Activated CD4-positive, CD25-positive, alpha-beta regulatory T cell treated with anti-CD3 and anti-CD28 coated beads, Interleukin-2, amount 50 U/mL, for 16 hours (primary cell): ENCODE measurements at places on chromosomes 3 and 15.

- no peak for DNase-seq
Observed at GRCh38 chr3:22159004-22159695, 408.1 kb upstream of the ZNF385D start.

DNA sequence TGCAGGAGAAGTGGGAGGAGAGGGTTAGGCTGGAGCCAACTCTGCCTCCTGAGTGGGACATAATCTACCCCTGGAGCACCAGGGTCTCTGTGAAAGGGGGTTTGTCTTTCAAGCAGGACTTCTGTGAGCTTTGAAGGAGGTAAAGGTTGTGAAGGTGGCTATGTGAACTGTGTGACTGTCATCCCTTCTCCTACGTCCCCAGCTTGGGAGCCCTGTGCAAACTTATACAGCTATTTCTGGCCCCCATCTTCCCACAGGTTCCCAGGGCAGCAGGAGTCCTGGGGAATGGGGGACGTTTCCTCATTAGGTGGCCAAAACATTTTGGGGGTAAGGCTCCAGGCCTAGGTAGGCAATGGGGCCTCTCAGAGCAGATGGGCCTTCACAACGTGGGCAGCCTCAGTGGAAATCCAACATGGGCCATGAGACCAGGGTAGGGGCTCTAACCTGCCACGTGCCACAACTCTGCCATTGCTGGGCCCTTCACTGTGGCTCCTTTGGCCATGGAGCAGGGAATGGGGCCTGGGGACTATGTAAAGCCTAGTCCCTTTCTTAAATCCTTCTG, 3.5 kb downstream of the VIPR1 start:
- no peak for DNase-seq

DNA sequence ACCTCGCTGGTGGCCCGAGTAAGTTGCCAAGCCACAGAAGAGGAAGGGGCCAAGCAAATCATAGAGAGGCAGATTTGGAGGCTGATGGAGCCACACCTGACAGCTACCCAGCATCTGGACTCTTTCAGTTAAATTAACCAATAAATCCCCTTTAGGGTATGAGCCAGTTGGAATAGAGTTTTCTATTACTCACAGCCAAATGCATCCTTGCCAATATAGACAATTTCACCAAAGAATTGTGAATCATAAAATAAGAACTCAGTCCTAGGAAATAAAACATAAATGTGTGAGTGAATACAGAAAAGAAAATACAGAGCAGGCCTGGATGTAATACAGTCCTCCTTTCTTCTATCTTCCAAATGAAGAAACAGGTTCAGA, 161.6 kb upstream of the ANKRD28 start:
- DNase-seq: no peak

DNA sequence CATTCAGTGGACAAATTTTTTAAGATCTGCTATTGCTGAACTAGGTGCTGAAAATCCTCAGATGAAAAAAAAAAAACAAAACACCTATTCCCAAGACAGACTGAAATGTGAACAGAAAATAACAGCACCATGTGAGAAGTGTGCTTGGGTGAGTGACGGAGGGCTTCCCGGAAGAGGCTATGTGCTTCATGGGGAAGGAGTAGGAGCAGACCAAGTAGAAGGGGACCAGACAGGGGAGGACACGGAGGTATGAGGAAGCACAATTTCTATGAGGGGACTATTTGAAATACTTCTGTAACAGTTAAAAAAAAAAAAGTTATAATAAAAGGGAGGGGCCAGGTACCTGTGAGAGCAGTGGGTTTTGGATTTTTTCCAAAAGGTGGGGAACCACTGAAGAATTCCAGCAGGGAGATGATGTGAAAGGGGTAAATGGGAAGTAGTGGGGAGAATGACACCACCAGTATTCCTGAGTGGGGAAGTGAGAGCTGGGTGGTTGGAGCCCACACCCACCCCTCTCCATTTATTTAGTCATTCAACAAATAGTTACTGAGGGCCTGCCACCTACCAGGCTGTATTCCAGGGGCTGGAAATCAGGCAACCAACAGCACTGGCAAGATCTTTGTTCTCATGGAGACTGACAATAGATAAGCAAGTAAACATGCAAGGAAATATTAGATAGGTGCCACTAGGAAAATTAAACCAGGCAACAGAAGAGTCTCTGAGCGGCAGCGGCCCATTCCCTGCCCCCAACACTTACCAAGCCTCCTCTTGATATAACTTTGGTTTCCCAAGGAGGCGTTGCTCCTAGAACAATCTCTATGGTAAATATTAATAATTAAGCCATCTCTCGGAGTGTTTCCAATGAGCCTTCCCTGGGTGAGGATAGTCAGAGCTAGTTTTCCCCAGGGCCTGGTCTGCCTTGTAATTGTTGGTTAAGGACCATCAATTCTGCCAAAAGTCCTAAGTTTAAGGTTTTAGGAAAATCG, 3.8 kb upstream of the USP3 start:
- no peak for DNase-seq

GRCh38 chr3:64321747-64322146, 96.5 kb upstream of the PRICKLE2 start:
- no peak for DNase-seq

DNA sequence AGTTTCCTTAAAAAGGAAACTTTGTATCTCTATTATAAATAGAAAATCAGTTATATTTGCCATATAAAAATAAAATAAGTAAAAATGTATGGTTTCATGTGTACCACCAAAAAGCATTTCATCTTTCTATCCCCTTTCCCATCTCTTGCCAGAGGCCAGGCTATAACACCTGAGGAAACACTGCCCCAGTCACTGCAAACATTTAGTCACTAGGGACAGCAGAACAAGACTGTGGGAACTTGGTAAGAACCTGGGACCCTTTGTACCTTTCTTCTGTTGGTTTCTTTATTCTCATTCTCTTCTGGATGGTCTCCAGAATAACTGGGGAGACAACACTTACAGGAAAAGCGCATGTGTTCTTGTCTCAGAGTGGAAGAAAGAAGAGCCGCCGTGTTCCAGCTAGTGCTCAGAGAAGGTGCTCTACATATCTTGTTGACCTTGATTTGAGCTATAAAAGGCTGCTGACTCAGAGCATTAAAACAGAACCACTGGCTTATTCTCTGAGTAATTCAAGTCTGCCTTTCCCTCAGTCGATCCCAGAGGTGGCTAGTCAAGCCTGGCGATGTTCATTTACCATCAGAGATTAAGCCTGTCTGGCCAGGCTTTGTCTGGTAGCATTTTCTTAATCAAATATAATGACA, 361.6 kb downstream of the RBMS3 start:
- DNase-seq: no peak

DNA sequence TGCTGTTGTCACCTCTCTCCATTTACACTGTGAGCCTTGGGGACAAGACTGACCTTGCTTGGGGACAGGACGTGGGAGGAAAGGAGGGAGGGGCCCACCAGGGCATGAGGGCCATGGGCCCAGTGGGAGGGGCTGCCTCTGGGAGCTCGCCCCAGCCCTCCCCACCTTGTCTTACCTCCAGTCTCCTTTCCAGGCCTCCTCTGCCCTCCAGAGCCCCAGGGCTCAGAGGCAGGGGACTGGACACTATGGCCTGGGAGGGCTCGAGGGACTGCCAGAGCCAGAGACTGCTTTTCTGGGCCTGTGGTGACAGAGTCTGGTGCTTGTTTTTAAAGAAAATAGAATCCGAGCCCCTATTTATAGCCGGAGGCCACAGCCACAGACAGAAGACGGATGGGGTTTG, 10.2 kb downstream of the CSPG4 start:
- no peak for DNase-seq

DNA sequence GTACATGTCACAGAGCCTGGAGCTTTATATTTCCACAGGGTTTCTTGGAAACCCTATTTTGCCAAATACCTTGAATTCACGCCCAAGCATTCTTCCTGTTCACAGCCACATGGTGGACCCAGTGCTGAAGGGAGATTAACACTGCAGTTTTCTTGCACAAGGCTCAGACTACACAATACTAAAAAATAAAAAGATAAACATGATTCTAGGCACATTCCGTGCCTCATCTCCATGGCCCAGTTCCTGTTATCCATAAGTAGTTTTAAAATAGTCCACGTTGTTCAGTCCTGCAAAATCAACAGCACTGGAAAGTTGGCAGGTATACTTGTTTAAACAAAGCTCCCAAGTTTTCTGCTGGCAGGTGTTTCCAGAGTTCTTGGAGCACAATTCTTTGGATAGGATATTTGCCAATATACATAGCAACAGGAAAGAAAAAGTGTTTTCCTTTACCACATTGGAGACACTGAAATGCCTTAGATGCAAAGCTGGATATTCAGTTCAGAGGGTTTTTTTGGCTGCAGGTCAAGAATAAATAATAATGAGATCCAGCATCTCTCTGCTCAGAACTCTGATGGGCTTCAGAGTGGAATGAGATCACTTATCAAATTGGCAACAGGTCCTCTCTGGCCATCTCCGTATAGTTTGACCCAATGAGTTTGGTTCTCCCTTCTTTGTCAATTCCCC, 88.1 kb upstream of the TGFBR2 start:
- no peak for DNase-seq

DNA sequence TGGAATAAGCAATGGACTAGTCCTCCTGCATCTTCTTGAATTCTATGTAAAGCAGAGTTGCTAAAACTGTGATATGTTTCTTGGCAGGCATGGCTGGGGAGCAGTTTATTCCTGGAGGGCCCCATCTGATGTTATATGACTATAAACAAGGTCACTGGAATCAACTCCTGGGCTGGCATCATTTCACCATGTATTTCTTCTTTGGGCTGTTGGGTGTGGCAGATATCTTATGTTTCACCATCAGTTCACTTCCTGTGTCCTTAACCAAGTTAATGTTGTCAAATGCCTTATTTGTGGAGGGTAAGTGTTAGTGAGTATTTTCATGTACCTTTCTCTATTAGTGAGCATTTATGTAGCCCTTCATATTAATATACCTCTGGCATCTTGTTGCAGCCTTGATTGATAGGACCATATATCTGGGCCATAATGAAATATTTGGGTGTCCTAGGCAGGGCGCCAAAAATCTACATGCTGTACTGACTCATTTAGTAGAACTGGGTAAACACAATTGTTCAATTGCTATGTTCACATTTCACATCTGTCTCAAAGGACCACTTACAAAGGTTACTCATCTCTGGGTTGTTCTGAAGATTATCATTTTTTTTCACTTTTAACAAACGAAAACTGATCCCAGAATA, 52.6 kb upstream of the ADGRG7 start:
- DNase-seq: no peak
